Head of caudate nucleus (tissue), 42 donors: ENCODE measurements at places on chromosomes 11 and 22.

DNA sequence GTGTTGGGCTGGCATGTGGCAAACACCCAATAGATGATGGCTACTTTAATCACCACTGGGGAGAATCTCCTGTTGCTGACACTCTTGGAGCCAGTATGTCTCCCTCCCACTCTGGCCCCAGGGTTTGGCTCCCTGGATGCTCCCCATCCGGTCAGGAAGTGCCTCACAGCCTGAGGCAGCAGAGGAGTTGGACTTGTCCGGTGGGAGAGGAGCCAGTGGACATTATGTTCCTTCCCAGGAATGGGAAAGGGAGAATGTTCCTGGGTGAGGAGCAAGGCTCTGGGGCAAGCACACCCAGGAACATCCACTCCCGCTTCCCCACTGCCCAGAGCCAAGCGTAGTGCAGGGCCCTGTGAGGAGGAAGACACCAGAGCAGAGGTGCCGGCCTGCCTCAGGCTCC is 84.6 kb upstream of the NAV2 start:
- DNase-seq = no peak

- peak; percentile 38 for DNase-seq
Observed at GRCh38 chr11:15707971-15708370, 593.2 kb downstream of the INSC start.

DNA sequence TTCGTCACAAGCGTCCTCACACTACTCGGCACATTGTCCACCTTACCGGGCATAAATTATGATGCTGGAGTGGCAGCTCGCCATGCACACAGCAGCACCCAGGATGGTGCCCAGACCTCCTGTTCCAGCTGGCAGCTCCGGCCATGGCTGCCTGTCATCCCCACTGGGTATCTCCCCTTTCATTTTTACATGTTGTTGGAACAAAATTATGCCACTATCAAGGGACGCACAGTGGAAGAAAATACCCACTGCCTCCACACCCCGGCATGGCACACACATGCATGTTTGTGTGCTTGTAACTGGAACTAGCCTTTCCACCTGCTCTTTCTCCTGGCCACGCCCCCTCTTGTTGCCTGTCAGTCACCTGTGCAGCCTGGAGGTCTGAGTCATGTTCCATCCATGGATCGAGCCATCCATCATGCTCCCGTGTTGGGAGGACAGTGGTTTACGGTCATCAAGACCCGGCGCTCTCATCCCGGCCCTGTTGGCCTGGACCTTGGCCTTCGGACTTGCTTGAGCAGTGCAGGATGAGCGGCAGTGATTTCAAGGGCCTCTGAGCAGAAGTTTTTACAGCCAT is 1069.6 kb downstream of the BRD1 start:
- peak; percentile 5 for DNase-seq

DNA sequence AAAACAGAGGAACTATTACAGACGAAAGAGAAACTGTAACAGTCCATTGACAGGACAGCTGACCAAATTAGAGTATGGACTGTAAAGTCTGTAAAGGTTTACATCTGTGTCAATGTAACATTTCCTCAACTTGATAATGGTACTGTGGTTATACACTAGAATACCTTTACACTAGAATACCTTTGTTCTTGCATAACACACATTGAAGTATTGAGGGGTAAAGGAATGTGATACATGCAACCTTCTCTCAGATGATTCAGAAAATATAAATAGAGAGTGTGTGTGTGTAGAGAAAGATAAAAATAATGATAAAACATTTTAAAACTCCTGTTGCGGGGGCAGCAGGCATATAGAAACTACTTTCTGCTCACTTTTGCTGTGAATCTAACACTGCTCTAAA is 5.6 kb upstream of the EEF1G start:
- DNase-seq = no peak

DNA sequence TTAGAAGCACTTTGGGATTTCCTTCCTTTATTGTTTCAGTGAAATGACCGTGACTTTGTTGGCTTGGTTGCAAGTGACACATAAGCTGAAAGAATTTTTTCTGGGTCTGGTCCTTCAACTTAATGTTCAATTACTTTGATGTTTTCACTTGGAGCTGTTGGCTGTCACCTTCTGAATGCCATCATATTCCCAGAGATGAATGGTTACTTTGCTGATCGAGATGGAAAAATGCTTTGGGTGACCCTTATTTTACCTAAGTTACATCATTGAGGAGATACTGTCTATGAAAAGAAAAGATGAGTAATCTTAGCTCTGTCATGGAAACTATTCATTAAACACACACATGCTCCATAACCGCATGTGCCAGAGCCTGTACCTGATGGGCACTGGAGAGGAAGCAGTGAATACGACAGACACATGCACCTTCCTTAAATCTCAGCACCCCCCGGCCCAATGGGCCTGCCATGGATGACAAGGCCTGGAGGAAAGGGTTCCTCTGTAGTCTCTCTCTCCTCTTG is 76.9 kb downstream of the TENM4 start:
- no peak for DNase-seq

GRCh38 chr11:96614101-96614500 is 224.3 kb downstream of the JRKL start:
- DNase-seq = no peak

DNA sequence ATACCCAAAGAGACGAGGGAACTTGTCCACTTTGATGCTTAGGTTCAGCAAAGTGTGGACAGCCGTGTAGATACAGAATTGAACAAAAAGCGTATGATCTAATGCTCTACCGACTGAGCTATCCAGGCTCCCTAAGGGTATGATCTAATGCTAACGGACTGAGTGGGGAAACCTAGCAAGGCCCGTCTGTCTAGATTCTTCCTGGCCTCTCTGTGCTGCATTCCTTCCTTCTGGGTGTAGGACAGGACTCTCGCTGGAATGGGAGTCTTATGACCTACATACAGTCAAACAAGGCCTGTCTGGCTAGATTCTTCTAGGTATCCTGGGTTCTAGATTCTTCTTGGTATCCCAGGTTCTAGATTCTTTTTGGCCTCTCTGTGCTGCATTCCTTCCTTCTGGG is 8.4 kb upstream of the SLC15A3 start:
- DNase-seq = no peak

DNA sequence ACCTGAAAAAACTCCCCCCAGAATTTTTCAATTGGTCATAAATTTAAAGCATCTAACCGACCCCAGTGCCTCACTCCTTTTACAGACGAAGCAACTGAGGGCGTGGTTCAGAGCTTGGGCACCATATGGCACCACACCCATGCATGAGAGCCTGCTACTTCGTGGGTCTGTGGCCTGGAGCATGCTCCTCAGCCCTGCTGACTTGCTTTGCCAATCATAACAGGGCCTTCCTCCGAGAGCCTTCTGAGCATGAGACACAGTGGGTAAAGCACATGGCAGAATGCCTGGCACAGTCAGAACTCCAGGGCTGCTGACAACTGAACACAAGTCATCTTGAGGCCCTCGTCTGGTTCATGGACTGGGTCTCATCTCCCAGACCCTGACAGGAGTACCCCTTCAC is 33.3 kb downstream of the HIRA start:
- DNase-seq = no peak

DNA sequence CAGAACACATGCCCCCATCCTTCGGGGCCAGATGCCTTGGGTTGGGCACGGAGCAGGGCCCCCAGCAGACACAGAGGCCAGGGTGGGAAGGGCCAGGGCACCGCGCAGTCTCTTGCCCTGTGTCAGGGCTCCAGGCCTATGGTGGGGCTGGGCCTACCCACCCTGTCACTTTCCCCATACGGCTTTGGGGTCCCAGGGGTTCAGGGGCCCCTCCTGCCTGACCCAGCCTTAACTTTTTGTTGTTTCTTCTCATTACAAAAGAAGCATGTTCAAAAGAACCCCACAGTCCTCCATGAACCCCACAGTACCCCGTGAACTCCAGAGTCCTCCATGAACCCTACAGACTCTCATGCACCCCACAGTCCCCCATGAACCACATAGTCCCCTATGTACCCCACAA is 33.0 kb upstream of the CCDC188 start:
- no peak for DNase-seq
